ENCODE measurements at places on chromosomes 12 and 14.

DNA sequence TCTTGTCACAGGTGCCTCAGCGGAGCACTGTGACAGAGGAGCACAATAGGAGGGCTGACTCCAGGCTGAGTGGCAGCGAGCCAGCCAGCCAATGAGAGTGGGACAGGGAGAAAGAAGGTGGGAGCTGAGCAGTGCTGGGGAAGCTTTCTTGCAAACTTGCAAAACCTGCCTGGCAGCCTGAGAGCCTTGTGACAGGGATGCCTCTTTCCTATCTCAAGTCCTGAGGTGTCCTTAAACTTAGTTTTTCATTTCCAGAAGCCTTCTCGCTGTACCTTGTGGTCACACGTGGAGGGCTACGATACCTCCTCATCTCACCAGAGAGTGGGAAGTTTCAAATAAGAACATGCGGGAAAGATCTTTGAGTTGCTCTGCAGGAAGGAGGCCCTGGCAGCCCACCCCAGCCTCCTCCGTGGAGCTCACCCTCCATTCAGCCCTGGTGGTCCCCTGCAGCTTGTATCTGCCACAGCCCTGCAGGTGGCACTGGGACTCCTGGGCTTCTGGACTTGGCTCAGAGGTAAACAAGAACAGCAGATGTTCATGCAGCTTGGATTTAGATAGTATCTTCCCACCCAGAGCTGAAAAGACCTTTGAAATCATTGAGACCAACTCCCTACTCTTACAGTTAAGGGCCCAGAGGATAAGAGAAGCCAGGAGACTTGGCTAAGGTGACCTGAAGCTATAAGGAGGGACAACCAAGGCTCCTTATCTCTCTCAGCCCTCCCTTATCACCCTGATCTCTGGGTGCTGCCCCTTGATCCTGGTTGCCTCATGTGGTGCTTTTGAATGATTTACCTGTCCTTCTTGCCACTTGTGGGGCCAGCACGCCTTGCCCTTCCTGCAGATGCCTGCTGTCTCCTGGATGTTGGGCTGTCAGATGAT lies 153.5 kb upstream of the MAX start:
- DNase-seq = no peak

DNA sequence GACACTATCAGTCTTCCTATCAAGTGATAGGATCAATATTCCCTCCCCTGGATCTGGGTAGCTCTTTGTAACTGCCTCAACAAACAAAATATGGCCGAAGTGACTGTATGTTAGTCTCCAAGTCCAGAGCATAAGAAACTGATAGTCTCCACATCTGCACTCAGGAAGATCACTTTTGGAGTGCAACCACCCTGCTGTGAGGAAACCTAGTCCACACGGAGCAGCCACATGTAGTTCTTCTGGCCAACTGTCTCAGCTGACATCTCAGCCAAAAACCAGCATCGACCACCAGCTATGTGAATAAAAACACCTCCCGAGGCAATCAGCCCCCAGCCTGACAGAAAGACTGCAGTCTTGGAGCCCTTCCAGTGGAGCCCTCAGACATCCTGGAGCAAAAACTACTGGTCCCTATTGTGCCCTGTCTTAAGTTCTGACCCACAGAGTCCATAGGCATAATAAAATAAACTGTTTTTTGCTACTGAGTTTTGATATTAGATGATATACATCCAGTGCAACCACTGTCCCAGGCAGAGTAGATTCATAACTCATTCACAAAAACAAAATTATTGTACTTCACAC lies 143.8 kb downstream of the MED13L start:
- no peak for DNase-seq

DNA sequence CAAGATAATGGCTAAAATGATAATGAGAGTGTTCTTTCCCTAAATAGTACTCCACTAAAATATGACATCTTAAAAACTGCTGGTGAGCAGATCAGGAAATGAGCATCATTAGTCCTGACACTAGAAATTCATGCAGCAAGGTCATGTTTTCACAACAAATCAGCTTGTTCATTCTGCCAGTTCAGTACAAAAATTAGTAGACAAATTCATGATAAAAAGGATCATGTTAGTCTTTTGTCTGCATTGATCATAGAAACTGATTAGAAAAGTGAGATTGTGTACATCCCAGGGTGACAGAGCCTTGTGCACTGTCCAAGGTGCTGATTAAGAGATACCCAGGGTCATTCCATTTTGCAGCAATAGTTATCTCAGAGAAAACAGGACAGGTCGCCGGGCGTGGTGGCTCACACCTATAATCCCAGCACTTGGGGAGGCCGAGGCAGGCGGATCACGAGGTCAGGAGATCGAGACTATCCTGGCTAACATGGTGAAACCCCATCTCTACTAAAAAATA lies 163.6 kb downstream of the RIMBP2 start:
- no peak for DNase-seq

DNA sequence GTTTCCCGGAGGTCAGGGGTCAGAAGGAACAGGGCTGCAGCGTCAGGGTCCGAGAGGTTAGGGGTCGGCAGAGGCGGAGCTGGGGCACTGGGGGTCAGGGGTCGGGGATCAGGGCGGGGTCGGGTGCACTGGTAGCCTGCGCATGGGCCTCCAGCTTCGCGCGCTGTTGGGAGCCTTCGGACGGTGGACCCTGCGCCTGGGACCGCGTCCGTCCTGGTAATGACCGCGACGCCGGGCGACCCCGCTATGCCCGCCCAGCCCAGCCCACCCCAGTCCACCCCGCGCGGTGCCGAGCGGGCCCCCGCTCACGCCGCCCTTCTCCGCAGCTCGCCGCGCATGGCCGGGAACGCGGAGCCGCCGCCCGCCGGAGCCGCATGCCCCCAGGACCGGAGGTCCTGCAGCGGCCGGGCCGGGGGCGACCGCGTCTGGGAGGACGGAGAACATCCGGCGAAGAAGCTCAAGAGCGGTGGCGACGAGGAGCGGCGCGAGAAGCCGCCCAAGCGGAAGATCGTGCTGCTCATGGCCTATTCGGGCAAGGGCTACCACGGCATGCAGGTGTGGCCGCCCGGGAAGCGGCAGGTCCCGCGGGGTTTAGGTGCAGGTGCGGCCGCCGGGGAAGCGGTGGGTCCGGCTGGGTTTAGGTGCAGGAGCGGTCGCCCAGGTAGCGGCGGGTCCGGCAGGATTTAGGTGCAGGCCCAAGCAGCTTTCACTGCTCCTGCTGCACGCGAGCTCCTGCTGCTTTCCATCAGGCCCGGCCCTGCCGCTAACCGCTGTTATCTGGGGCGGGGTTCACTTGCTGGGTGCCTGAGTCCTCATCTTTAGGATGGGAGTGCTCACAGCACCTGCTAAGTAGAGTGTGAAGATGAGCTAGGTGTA lies 743 bp downstream of the PUS1 start:
- no peak for DNase-seq

DNA sequence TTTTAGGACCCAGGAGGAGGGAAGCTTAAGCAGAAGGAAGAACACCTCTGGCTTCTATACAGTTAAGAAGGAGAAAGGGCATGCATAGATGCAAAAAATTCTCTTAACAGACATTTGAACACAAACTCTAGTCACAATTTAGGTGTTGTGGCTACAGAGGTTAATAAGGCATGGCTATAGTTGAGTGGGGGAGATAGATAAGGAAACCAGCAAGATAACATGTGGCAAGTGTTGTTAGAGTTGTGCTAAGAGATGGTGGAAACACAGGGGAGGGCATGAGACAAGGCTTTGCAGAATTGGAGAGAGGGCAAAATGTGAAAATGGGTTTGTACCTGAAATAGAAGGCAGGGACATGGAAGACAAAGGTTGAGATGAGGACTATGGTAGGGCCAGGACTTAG lies 88.9 kb downstream of the MSRB3 start:
- DNase-seq = no peak

- DNase-seq = no peak
Measured at GRCh38 chr12:88793096-88793495, 212.8 kb upstream of the KITLG start.

DNA sequence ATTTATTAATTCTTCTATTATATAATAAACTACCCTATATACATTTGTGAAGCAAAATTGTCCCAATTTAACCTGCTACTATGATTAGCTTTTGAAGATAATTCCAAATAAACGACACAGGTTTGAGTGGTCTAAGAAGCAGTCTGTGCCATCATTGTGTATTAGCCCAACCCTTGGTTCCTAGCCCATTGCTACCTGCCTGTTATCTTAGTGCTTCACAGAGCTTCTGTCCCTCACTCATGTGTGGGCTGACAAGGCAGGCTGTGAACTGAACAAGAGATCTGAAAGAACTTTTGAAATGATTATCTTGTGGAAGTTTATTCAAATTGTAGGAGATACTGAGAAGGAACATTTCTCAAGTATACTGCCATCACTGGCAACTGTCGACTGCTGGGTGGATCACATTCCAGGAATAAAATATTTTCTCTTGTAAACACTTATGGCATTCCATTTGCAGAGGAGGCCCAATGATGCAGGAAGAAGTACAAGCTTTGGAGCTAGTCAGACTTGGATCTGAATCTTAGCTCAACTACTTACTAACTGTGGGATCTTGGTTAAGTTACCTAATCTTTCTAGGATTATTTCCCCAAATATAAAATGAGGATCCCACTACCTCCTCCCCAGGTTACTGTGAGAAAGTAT lies 7.8 kb upstream of the MTERF2 start:
- DNase-seq = no peak

DNA sequence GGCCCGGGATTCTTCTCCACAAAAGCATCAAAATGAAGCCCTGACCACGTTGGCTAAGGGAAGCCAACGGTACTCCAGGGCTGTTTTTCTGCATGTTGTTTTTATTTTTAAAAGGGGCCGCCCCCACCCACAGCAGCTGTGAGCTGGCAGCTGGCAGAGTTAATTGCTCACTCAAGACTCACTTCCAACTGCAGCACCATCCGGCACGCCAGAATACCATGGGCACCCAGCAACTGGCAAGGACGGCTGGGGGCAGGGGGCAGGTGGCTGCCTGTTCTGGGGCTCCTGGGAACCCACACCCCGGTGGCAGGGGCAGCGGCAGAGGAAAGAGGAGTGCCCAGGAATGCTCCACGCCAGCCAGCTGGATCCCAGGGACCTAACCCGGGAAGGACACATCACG lies 44.3 kb downstream of the NCOR2 start:
- DNase-seq = no peak

DNA sequence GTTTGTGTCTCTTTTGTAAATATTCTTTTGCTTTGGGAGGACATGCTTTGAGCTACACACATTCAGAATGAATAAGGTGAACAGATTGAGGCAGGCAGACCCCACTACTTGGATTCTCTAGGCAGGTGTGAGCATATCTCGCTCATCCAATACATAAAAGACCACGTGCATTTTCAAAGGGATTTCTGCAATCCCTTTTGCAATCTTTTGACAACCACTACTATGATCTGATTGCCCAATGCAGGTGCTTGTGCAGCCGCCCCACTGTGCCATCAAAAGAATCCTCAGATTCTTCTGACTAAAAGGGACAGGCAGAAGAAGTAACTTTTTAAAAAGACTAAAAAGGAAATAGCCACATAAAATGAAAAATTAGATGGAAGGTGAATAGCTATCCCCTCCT lies 341.4 kb downstream of the BMP4 start:
- no peak for DNase-seq

- DNase-seq = peak; percentile 6
Measured at GRCh38 chr12:9114946-9115345, 773 bp downstream of the A2M start.

DNA sequence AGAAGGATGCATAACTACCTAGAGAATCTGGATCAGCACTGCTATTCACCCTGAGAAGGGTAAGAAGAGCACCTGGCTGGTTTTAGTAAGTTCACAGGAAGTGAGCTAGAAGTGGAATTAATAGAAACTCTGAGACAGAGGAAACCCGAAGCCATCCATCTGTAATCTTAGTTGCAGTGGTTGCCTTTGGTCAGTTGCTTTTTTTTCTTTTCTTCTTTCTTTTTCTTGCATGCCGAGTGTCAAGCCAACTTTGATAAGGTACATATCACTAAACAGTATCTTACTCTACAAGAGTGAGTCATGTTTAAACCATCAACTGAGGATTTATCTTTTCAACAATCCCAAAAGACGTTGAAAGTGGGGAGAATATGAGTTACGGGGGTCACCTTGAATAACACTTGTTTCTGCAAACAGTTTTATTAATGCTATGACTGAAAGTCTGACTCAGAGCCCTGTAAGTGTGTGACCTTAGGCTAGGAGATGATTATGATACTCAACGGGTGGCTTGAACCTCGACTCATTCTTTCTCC lies 26.7 kb downstream of the C12orf75 start:
- DNase-seq = no peak

GRCh38 chr12:8455271-8455670 lies 491 bp upstream of the CLEC6A start:
- DNase-seq = no peak

DNA sequence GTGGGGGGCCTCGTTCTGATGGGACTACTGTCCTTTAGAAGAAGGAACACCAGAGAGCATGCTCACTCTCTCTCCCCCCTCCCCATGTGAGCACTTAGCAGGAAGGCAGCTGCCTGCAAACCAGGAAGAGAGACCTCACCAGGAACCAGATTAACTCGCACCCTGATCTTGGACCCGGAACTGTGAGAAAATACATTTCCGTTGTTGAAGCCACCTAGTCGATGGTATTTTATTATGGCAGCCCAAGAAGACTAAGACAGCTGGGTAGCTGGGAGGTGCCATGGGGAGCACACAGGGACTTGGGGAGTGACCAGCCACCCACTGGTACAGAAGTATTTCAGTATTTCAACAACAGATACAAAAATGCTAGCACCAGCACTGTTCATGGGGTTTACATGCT lies 59.0 kb downstream of the VCPKMT start:
- no peak for DNase-seq

DNA sequence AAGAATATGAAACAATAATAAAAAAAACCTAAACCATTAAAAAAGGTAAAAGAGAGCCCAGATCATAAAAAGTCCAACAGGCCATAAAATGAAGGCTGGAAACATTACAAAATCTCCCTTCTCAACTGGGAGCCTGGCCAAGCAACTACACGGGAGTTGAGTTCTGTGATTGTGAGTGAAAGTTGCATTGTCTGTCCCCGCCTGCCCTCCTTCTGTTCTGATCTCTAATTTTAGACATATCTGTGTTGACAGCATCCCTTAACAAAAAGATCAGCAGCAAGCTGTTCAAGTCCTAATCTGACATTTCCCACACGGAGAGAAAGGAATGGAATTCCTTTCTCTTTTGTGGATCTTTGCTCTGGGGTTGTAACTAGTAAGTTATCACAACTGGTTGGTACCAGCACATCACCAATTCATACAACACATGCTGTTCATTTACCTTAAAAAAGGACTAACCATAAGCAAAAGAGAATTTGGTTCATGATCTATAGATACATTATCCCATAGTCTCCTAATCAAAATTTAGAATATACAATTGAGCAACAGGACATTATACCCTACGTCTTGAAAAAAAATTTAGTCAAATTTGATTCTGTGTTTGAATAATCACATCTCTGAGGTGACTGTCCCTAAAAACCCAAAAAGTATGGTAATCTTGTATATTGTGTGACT lies 205.1 kb upstream of the GZMB start:
- DNase-seq = no peak
